ENCODE measurements at places on chromosomes 11 and 22.

DNA sequence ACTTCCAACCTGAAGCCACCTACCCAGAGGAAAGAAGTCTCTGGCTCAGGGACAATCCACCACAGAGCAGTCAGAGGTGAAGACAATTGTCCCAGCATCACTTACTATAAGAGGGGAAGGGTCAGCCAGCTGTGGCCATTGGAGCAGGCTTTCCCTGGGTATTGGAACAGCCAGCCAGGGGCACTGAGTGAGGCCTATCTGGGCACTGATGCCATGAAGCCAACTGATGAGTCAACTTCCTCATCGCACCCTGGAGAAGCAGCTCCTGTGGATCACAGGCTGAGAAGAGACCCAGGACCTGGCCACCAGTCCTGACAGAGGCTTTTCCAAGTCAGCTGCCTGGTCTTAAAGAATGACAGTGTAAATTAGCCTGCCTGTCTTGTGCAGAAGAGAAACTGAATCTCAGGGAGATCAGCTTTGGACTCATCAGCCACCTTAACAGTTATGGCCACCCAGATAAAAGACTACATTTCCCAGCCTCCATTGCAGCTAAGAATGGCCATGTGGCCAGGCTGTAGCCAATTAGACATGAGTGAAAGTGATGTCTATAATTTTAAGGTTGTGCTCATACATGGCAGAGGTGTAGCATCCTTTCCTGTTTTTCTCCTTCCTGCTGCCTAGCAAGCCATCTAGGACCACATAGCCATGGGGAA, 19.0 kb downstream of the CHST1 start:
- DNase-seq: no peak

- DNase-seq: no peak
Observed at GRCh38 chr11:96112192-96113128, 188.6 kb upstream of the MTMR2 start.

- no peak for DNase-seq
Observed at GRCh38 chr22:29683536-29683935, 36.3 kb upstream of the CABP7 start.

DNA sequence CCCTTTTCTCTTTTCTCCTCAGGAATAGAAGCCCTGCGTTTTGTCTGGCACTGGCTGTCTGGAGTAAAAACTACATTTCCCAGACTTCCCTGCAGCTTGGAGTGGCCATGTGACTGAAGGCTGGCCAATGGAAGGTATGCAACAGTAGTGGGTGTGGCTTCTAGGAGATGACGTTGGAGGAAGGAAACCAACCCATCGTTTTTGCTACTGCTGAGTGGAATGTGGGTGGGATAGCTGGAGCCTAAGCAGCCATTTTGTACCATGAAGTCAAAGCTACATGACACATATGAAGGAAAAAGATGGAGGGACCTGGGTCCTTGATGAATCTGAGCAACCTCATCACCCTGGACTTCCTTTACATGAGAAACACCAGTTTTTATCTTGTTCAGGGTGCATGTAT, 19.6 kb downstream of the FGF3 start:
- no peak for DNase-seq
